Progenitor cell of endocrine pancreas (in vitro differentiated cells): ENCODE measurements at places on chromosomes 2 and 18. TPM values are rescaled to one million over a fixed set of nuclear protein-coding genes. Genes with fewer than 3 reads are reported as not detected.

DNA sequence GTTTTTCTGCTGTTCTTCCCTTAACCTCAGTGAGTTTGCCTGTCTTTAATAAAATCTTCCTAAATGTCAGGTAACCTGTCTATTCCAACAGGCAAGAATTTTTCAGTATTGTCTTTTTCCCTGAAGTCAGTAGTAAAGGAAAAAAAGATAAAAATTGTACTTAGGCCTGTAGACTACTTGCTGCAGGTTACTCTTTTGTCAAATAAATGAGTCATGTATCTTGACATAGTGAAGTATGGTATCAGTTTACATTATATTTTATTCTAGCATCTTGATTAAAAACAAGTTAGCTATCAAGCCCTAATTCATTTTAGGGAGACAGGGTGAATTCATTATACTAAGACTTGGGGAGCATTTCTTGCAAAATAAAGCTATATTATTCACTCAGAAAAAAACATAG lies 59.8 kb downstream of the ITGA4 start:
- H3K27me3 ChIP-seq: peaks cover 23% of the 10 kb centered on the region
- H3K4me3 ChIP-seq: no peak overlapping the region
- no peaks in the 10 kb centered on the region for H3K36me3 ChIP-seq
- no peak overlapping the region for H3K27ac ChIP-seq

DNA sequence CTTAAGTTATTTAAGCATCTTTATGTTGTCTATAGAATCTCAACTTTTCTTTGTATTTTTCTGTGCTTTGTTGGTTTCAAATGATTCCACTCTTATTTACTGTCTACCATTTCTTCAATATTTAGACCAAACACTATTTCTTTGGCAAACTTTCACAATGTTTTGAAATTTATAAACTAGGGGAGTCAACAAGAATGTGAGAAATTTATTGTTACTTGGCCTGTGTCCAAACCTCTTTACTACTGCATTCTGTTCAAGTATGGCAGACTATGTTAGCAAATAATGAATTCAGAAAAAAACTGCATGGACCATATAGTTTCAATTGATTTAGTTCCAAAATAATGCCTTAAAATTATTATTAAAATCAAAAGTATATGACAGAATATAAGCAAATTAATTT lies 470.2 kb downstream of the FBXO15 start:
- no peaks in the 10 kb centered on the region for H3K27me3 ChIP-seq
- H3K36me3 ChIP-seq: no peaks in the 10 kb centered on the region
- no peaks in the 10 kb centered on the region for H3K4me1 ChIP-seq
- no peak for DNase-seq
- H3K4me3 ChIP-seq: no peak overlapping the region
- no peak overlapping the region for H3K27ac ChIP-seq

DNA sequence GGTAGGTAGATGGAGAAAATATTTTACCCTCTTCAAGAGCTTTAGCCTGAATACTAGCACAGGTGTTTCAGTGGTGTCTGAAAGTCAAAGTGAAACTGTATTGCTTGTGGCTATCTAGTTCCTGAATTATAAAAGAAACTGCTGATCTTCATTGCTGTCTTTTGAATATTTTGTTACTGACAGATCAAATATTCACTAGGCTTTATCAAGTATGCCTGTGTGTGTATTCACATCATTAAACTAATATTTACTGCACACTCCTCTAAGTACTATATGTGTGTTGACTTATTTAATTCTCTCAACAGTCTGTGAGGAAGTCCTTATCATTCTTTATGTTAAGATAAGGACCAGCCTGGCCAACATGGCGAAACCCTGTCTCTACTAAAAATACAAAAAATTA lies 139.6 kb downstream of the SOCS6 start:
- H3K27ac ChIP-seq: no peak overlapping the region
- no peak for DNase-seq
- no peak overlapping the region for H3K4me3 ChIP-seq
- H3K36me3 ChIP-seq: no peaks in the 10 kb centered on the region
- H3K4me1 ChIP-seq: peaks cover 26% of the 10 kb centered on the region

Gene FTCDNL1
- 0.73 and 1.2 TPM in 2 replicates for total RNA-seq

Gene C2orf78
- total RNA-seq: not detected in 2 replicates

Gene PJVK
- total RNA-seq: 7.7 and 9.2 TPM in 2 replicates
